SHP77 (cell line): ENCODE measurements at places on chromosomes 2 and 18.

DNA sequence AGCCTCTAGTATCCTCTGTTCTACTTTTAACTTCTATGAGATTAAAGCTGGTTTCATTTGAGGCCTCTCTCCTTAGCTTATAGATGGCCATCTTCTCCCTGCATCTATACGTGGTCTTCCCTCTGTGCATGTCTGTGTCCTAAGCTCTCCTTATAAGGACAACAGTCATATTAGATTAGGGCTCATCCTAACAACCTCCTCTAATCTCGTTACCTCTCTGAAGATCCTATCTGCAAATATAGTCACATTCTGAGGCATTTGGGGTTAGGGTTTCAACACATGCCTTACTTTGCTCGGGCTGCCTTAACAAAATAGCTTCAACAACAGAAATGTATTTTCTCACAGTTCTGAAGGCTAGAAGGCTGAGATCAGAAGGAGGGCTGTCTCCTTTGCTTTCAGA lies 11.6 kb upstream of the APOB start:
- no peak for DNase-seq

GRCh38 chr2:69453475-69454129 lies 16.4 kb upstream of the NFU1 start:
- DNase-seq: no peak

DNA sequence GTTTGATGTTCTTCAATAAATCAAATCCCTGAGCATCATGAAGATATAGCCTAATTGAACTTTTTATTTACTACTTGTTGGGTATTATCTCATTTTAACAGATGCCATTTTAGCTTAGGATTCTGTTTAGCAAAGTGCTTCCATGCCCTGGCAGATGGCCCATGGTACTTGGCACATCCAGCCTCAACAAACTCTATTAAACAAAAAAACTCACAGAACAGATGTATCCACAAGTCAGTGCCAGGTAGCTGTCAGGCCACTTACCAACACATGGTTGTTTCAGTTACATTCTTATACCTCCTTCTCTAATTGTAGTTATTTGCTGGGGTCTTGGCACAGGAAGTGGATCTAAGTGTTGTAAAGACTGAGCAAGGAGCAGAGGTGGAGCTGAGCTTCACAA lies 29.6 kb downstream of the GAD1 start:
- no peak for DNase-seq

DNA sequence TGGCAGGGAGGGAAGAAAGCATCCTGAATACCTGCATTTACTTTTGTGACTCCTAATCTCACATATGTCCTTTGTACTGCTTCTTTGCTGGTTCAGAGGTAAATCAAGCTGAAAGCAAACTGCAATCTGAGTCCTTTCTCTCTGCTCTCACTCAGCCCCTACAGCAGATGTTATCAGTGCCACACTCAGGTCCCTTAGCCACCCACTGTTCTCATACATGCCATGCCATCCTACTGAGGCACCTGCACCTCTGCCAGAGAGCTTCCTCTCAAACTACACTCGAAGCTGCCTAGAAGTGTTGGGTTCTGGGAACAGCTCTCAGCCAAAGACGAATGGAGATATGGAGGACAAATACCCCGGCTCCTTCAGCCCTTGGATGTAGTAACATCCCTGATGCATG lies 244.5 kb downstream of the TXNL1 start:
- no peak for DNase-seq

- peak; percentile 88 for DNase-seq
Measured at GRCh38 chr2:231182513-231182899, 15.9 kb upstream of the ARMC9 start.

GRCh38 chr2:66771359-66771976 lies 336.5 kb downstream of the MEIS1 start:
- no peak for DNase-seq

GRCh38 chr18:41529093-41529492 lies 425.9 kb upstream of the PIK3C3 start:
- no peak for DNase-seq

GRCh38 chr2:181430406-181431118 lies 26.6 kb upstream of the ITGA4 start:
- DNase-seq: no peak

- no peak for DNase-seq
Measured at GRCh38 chr2:71608441-71608840, 155.1 kb downstream of the DYSF start.

GRCh38 chr2:237291138-237291792 lies 122.7 kb downstream of the COL6A3 start:
- peak; percentile 83 for DNase-seq

- DNase-seq: no peak
Measured at GRCh38 chr2:54728669-54729120, 5.2 kb downstream of the EML6 start.

DNA sequence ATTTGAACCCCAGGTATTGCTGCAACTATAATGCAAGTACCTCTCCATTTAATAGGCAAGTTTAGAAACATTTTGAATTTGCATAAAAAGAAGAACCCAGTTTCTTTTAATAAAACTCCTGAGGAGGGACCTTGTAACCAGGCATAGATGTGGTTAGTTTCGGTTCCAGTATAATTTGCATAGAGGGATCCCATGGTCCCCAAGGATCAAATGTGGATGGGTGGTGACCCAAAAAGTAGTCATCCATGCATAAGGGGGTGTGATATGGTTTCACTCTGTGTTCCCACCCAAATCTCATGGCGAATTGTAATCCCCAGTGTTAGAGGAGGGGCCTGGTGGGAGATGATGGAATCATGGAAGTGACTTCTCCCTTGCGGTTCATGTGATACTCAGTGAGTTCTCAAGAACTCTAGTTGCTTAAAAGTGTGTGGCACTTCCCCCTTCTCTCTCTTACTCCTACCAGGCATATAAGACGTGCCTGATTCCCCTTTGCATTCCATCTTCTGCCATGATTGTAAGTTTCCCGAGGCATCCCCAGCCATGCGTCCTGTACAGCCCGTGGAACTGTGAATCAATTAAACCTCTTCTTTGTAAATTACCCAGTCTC lies 40.2 kb upstream of the SKA1 start:
- DNase-seq: no peak

GRCh38 chr18:424668-425067 lies 75.8 kb downstream of the COLEC12 start:
- DNase-seq: no peak

DNA sequence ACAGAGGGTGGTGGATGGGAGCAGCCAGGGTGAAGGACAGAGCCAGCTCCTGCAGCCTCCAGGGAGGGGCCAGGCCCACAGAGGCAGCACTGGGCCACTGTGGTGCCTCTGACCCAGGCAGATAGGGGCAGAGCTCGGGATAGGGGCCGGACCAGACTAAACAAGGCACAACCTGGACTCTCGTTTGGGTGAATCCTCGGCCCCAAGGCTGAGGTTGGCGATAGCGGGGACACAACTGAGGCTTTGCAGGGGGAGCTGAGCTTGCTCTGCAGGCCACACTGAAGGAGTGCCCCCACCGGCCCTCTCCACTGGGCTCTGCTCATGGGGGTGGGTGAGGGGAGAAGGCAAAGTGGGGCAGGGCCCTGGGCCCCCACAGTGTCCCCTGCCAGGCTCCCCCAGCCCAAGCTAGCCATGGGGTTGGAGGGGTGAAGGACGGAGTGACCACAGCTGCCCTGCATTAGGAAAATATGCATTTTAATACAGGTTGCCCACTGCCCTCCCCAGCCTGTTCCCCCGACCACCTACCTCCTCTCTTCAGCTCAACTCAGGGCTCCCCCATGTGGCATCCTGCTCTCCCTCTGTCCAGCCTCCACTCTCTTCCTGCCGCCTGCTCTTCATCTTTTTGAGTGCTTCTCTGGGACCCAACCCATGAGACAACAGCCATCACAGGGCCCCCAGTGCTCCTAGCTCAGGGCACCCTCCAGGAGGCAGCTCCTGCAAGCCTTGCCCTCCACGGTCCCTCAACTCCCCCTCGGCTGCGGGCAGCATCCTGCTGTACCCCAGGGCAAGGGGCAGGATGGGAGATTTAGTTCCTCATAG lies 152.8 kb downstream of the INHBB start:
- no peak for DNase-seq

DNA sequence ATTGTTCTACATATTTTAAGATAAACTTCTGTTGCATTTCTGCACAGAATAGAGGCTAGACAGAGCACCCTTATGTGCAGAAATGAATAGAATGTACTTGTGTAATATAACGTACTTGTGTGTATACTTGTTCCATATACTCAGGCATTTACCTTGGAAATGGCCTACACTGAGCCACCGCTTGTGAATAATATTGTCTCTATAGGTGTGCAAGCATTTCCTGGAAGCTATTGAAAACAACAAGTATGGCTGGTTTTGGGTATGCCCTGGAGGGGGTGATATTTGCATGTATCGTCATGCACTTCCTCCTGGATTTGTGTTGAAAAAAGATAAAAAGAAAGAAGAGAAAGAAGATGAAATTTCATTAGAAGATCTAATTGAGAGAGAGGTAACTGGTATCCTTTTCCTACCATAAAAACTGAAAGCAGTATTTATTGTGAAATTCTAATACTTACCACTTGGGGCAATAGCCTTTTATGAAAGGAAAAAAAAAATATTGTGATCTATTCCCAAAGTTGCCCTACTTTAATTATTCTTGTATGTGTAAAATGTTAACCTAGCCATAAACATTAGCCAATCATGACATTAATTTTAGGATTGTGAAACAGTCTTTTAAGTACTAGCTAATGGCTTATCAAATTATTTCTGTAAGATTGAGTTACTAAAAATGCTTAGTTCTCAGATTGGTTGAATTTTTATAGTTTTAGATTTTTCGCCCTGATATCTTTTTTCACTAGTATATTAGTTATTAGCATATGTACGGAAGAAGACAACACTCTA lies 18.0 kb downstream of the ZC3H15 start:
- DNase-seq: peak; percentile 16

DNA sequence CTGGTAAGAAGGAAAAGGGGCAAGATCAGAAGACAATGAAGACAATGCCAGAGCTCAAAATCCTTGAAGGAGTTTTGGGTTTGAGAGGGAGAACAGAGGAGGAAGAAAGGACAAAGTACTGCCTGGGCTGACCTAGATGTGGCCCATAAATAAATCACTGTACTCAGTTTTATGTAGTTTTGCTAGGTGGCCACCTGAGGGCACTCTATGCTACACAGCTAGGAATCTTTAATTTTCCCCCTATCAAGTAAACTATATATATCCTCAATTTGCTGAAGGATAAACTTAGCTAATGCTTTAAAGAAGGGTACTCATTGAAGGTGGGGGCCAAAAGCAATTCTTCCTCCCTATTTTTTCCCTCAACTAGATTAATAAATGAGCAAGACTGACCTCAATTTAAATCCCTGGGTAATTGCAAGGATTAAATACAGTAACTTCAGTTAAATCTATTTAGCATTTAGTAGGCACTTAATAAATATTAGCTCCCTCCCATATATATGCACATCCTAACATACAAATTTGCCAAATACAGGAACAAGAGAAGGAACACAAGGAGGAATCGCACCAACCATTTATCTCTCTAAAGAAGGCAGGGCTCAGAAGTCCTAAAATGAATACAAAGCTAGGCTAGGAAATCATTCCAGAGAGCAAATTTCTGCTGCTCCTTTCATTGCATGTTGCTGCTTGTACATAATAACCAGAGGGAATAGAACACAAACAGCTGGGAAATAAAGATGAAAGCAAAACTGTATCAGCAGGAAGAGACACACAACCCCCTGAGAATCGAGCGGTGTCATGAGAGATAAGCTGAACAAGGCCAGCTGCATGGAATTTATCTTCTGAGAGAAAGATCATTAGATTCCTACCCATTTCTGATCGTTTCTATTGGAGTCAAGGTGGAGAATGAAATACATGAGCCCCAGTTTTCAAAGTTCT lies 540.1 kb downstream of the NRXN1 start:
- peak; percentile 13 for DNase-seq

GRCh38 chr2:1993711-1994682 lies 249.7 kb upstream of the PXDN start:
- DNase-seq: no peak

DNA sequence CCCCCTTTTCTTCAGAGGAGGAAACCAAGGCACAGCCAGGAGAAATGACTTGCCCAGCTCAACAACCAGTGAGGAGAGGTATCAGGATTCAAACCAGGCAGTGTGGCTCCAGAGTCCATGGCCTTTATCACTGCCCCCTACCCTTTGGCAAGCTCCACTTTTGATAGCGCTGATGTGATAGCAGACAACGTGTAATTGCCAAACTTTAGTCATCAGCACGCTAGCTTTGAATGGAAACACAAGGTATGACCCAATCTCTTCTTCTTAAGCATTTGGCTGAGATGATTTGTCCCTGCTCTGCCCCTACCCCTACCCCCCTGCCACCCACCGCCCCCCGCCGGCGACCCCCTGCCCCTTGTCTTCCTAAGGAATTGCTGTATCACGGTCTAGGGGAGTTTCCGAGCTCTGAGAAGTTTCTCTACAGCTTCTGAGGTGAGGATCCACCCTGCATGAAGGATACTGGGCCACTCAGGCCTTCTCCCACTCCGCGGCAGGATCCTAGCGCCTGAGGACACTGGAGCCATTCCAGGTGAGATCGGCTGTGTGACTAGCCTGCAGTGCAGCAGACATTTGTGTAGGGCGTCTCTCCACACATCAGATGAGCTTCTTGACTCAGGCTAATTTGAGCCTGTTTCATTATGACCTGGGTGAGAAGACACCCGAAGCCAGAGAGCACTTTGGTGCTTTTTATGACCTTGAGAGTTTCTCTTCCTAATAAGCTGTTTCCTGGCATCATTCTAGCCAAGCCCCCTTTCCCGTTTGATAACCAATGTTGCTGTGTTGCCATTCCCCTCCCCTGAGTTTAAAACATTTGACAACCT lies 75.1 kb upstream of the MAP4K4 start:
- DNase-seq: no peak

GRCh38 chr2:109280804-109281203 lies 151.8 kb downstream of the SH3RF3 start:
- no peak for DNase-seq

- DNase-seq: no peak
Measured at GRCh38 chr2:98294711-98295110, 51.5 kb upstream of the CNGA3 start.

DNA sequence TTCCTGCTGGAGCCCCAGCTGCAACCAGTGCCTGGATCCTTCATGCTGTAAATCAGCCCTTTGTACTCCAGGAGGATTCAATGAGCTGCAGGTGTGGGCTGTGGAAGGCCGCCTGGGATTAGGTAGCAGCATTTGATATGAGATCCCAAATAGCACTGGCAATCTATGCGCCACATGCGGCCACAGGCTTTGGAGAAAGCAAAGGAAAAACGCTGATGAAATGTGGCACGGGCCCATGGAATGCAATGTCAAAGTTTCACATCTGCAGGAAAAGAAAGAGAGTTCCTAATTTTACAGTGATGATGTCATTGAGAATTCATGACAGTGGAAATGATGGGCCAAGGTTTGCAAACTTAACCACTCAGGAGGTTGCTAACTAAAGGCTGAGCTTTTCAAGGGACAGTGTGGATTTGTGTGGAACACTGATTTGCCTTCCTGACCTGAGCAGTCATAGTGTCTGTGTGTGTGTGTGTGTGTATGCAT lies 216.4 kb upstream of the OSR1 start:
- DNase-seq: peak; percentile 41

DNA sequence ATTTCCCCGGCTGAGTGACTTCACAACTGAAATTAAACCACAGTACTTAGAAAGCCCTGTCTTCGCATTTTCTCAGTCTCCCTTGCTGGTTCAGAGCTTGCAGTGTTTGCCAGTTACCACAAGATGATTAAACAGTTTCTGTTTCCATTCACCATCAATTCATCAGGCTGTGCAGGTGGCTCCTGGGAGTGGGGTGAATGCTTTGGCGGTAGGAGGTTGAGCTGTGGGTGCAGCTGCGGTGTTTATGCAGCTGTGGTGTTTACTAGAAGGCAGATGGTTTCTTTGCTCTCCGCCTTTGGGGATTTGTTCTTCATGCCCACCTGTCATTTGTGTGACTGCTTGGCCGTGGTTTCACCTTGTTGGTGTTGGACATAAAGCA lies 16.1 kb downstream of the ACOXL start:
- peak; percentile 76 for DNase-seq

- DNase-seq: no peak
Measured at GRCh38 chr2:135980434-135981079, 4.9 kb downstream of the DARS1 start.
